ENCODE measurements at places on chromosomes 3 and 15.

GRCh38 chr3:50862221-50862620, 187.5 kb downstream of the DOCK3 start:
- DNase-seq = no peak

DNA sequence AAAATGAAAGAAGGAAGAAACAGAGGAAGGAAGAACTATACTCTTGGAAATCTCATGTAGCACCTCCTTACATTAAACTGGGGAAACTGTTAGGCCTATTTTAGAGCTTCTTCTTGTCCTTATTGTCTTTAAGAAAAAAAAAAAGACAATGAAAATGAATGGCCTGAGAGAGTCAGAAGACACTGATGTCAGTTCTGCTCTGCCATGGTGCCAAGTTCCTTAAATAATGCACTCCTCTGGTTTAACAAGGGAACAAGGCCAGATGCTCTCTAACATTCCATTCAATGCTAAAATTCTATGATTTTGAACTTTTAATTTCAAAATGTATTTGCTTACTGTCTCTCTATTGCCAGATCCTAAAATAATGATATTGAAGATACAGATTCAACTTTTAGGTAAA, 4.4 kb upstream of the MBNL1 start:
- DNase-seq = peak; percentile 13

DNA sequence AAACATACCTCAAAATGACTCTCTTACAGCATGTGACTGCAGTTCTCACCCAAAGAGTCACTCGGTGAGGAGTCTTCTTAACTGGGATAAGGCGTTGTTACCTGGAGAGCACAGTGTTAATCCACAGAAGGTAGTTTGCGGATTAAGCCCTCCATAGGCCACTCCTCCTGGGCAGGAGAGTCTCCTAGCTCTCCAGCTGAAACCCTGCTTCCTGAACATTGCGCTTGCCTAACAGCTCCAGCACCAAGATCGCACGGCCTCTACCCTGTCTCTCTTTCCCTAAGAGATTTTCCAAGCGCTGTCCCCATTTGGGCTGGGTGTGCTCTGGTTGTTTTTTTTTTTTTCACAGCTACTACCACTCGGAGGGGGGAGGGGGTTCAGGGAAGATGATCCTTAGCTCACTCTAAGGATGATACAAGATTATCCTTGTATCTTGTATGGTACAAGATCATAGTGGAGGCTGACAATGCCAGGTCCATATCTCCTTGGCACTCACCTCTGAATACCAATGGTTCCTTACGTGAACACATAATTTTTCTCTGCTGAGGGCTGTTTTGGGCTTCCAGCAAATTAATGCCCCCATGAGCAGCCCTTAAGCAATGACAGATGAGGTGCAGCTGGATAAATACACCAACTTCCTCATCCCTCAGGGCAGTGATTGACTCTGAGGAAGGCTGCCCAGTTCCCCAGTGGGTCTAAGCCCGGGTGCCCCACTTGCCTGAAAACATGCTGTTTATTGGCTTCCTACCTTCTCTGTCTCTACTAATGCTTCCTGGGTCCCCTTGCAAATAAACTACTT, 185.2 kb upstream of the TSC22D2 start:
- no peak for DNase-seq

DNA sequence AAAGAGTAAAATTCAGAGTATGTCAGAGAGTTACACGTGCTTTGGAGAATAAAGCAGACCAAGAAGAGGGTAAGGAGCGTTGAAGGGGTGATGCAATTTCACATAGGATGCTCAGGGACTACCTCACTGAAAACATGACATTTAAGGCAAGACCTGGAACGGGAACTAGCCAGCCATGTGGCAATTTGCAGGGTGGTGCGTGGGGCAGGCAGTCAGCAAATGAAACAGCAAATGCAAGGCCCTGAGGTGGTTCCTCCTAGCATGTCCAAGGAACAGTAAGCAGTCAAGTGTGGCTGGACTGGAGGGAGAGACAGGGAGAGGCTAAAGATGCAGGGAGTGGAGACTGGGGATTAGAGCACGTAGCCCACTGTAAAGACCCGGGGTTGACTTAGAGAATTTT, 146.1 kb upstream of the LPP start:
- no peak for DNase-seq

DNA sequence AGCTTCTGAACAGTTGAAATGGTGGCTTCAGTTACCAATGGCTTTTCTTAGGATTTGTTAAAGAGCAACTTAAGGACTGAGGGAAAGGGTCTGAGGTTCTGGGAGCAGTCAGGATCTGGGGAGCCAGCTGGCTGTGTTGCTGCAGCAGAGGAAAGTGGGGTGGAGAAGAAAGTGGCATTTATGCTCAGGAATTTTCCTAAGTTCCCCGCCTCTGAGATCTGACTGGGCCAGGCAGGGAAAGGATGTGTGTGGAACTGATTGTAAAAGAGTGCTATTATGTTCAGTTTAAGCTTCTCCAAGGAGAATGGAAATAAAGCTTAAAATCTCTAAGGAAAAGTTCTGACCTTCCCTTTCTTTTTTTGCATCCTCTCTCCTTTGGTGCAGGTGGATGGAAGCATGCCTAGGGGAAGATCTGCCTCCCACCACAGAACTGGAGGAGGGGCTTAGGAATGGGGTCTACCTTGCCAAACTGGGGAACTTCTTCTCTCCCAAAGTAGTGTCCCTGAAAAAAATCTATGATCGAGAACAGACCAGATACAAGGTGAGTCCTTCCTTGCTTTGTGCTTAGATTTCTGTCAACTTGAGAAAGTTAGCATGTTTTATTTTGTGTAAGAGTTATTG, 37.8 kb downstream of the IQGAP1 start:
- DNase-seq = no peak
